ENCODE measurements at places on chromosomes 1 and 21.

- no peak for DNase-seq
These were observed 184.9 kb downstream of the ZC3H11B start for GRCh38 chr1:219427989-219428388.

DNA sequence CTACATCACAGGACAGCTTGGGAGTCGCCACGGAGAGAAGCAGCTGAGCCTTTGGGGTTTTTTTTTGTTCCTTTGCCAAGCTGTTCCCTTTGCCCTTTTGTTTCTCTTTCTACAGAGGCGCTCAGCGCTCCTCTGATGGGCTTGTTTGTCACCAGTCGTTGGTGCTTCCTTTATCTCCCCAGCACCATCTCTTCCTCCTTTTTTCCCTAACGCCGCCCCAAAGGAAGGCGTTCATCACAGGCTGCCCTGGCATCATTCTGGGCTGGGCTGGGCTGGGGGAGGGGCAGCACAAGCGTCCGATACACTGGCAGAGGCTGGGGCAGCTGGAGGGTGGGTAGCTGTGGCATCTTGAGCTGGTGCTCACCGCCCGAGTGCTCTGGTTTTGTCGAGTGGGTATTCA is 10.5 kb downstream of the IGSF21 start:
- DNase-seq = no peak

DNA sequence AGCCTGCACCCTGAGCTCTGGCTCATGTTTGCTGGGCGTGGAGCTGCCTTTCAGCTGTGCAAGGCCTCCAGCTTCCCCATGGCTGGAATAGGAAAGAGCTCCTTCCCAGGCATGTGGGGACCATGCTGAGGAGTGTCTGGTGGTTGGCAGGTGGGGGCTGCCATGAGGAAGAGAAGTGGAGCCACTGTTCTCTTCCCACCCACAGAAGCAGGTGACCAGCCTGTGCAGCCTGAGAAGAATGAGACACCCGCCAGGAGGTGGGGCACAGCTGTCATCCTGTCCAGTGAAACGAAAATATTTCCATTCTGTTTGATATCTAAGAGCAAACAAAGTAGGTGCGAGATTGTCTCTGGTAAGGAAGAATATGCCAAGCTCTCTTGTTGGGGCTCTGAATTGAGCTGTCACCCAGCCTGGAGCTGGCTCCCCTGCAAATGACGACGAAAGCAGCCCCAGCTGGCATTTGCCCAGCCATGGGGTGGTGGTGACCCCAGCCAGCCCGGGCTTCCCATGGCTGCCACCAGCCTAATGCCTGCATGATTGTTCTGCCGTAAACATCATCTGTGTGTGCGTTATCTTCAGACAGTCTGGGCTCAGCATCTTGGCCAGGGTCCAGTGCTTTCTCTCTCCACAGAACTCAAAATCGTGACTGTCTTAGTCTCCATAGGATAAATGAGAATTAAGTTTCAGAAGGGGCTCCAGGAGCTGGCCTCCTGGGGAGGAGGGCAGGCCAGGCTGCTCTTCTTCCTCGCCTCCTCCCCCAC is 429.8 kb upstream of the VAMP3 start:
- no peak for DNase-seq

GRCh38 chr1:204990059-204990664 is 52.9 kb upstream of the CNTN2 start:
- no peak for DNase-seq

- no peak for DNase-seq
These were observed 30.9 kb downstream of the SLC27A3 start for GRCh38 chr1:153805886-153806719.

DNA sequence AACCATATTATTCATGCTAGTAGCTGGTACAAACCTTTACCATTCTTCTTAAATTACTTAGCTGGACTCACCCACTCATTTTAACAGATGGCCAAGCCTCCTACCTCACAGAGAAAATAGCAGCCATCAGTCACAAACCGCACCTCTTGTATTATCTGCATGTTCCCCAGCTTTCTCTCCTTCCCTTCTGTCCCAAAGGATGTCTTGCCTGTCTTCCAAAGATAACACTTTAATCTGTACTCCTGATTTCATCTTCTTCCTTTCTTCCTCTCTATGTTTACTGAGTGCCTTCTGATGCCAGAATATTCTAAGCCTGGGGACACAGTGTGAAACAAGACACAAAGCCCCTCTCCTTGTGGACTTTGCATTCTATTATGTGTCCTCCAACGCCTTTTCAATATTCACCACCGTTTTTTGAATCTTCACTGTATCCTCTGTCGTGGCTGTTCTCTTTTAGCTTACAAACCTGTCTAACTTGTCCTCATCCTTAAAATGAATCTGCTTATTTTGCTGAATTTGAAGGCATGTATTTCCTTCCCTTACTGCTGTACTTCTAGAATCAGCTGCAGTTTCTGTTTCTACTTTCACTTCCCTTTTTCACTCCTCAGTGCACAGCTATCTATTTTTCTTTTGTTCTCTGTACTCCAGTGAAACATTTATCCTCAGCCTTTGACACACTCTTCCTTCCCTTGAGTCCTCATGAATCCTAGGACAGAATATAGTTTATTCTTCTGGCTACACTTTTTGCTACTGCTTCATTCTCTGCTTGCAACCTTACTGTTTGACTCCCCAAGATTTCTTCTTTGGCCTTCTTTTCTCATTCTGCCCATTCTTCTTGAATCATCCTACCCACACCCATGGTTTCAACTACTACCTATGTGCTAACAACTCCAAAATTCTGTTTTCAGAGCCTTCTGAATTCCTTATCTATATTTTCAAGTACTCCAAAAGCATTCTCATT is 216.9 kb upstream of the SAMSN1 start:
- no peak for DNase-seq

DNA sequence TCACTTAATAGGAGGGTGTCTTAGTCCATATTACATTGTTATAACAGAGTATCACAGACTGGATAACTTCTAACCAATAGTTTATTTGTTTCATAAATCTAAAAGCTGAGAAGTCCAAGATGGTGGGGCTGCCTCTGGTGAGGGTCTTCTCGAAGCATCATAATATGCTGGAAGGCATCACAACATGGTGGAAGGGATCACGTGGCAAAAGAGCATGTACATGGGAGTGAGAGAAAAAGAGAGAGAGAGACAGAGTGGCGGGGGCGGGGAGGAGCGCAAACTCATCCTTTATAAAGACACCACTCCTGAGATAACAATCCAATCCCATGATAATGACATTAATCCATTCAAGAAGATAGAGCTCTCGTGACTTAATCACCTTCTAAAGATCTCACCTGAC is 31.5 kb downstream of the CFHR5 start:
- no peak for DNase-seq

DNA sequence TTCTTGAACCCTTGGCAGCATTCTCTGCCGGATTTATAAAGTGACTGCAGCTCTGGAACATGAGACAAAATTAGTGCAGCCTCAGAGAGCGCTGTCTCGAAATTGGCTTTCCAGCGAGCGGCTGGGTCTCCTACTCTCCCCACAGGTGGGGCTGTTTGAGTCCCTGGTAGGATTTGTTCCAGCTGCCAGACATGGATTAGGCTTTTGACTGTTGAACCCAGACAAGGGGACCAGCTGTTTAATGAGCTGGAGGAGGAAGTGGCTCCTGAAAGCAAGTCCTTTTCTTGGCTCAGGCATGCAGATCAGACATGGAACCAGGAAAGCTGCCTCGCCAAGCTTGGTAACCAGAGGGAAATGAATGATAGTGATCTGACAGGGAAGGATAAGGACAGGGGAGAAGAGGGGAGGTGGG is 69.6 kb downstream of the UBIAD1 start:
- no peak for DNase-seq

- DNase-seq = peak; percentile 22
These were observed at the start of gene FAM131C for GRCh38 chr1:16073490-16074119. Gene FAM131C (minus strand): TSS chr1:16073651. CDS start chr1:16073442, 209 bp downstream.

DNA sequence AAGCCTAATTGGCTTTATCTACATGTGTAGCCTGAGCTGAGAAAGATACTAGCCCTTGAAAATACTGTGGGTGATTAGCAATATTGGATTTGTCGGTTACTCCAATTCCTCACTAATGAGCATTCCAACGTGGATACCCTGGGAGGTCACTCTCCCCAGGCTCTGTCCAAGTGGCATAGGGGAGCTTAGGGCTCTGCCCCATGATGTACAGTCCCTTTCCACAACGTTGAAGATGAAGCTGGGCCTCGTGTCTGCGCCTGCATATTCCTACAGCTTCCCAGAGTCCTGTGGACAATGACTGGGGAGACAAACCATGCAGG is 2.6 kb downstream of the RCC1 start:
- no peak for DNase-seq

- DNase-seq = no peak
These were observed 4.4 kb downstream of the B4GALT3 start for GRCh38 chr1:161172776-161173376.

DNA sequence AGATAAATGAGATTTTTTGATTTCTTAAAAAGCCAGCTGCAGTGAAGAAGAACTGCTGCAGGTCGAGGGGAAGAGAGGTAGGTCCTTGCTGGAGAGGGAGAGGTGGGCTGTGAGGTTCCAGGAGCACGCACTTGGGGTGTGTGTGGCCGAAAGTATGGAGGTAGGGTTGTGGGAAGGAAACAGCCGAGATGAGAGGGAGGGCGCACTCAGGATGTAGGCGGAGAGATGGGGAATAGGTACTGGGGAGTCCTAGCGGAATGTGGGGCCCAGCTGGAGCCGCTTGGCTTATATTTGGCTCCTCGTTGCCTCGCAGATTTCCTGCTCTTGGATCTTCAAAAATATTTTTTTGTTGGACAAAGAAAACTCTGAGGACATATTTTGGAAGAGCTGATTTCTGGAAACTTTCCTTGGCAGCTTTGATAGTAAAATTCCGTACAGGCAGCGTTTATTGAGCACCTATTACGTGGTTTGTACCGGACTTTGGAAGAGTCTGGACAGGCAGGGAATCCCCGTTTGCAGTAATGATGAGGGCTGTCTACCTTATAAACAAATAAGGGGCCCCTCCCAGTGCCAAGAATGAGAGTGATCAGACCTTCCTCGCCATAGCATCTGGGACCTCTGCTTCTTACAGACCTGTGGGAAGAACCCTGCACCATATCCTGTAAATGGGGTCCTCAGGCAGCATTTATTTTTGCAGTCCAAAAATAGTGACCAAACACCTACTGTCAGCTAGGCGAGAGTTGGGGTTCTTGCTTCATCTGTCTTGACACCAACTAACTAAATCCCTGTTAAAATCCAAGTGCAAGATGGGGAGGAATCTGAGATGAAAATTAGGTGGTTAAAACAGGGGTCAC is 1.5 kb downstream of the LRRC8D start:
- no peak for DNase-seq

GRCh38 chr21:45539046-45539795 is 3.0 kb downstream of the SLC19A1 start:
- DNase-seq = no peak

- DNase-seq = no peak
These were observed 6.3 kb upstream of the CTTNBP2NL start for GRCh38 chr1:112389689-112390088.

DNA sequence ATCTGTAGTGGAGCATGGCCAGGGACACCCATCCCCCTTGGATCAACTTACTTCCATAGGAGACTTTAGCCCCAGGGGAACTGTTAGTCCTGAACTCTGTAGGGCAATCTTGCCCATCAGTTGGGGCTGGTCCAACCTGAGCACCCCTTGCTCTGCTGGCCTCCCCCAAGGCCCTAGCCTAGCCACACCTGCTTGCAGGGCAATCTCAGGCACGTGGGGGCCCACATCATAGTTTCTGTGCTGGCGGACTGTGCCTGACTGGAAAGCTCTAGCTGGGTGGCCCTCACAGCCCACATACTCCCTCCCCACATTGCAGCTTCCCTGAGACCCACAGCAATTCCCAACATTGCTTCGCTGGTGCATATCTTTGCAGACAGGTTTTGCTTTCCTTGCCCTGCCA is 6.6 kb upstream of the DIRAS3 start:
- no peak for DNase-seq

- no peak for DNase-seq
These were observed 5.0 kb upstream of the ADAMTSL4 start for GRCh38 chr1:150544204-150544603.

DNA sequence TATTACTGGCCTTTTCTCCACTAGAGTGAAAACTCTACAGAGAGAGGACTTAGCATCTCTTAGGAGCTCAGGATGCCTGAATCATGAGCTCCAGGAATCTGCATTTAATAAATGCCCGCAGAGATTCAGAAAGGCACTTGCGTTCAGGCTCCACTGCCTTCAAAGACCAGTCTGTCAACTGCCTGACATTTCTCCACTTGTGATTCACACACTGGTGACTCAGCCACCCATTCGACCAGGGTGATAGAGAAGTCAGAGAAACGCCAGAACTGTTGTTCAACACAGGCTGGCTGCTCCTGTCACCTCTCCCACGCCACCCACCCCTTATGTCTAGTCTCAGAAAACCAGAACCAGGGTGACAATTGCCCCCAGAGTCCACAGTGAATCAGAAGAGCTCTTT is 26.9 kb upstream of the LBR start:
- DNase-seq = peak; percentile 48

DNA sequence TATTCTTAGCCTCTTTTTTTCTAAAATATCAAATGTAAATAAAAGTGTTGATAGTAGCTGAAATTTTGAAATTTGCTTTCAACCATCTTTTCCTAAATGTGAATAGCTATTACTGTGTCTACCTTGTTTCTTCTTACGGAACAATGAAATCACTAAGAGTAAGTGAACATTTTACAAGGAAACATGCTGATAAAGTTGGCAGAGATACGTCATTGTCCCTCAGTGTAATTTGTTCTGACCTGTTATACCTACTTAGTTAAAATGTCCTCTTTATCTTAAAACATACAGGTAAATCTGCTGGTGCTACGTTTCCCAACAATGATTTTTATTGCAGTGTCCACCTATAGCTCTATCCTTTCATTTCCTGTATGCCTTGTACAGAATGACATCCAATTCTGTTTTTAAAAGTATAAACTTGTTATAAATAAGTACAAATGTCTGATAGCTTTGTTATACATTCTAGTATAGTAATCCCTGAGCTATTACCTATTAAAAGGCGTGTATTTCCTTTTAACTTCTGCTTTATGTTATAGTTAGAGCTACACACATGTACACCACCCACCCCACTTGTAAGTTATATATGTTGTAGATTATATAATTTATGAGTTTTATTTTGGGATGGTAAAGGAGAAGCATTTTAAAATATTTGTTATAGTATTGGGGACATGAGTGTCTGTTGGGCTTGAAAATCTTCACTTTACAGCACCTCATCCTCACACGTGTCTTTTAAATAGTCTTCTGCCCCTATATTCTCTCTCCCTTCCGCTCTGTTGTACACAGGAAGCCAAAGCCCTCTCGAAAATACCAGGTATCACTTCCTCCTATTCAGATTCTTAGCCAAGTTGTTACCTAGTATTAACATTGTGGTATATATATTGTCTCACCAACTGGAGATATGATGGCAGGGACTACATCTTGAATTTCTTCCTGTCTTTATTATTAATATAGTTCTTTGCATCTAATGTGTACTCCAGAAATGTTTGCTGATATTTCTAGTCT is 25.2 kb downstream of the LAMC1 start:
- no peak for DNase-seq

DNA sequence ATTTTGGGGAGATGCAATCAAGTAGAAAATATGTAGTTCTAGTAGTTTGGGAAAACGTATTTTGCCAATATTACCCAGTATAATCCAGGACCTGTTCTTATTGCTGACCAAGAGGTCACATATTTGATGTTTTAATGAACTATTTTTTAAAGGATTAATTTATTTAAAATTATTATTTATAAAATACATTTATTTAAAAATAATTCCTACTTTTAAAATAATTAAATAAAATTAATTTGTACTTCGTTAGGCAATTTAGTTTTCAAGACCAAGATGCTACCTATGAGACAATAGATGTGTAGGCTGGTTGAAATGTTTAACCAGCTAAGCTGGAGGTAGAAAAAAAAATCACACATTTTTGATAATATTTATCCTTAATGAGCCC is 140.4 kb upstream of the BEND5 start:
- DNase-seq = no peak

- no peak for DNase-seq
These were observed 39.3 kb downstream of the NFIA start for GRCh38 chr1:61121631-61122030.

GRCh38 chr1:94384485-94385265 is 33.5 kb upstream of the ABCD3 start:
- no peak for DNase-seq
